ENCODE measurements at places on chromosomes 11 and 22.

DNA sequence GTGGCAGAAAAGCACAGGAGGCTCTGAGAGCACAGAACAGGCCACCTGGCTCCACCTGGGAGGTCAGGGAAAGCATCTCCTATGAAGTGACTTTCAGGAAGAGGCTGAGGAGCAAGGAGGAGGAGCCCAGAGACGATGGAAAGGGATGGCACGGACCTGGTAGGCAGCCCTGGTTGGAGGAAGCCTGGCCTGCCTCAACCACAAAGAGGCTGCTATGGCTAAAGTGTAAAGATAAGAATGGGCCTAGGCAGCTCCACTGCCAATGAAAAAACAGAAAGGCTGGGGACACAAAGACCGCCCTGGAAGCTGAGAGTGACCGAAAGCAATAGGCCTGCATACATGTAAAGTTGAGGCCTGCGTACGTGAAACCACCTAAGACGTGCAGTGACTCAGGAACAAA lies 31.2 kb upstream of the ETS1 start:
- DNase-seq, result no peak

- no peak for DNase-seq
Observed at GRCh38 chr11:108632041-108632704, 32.7 kb upstream of the DDX10 start.

DNA sequence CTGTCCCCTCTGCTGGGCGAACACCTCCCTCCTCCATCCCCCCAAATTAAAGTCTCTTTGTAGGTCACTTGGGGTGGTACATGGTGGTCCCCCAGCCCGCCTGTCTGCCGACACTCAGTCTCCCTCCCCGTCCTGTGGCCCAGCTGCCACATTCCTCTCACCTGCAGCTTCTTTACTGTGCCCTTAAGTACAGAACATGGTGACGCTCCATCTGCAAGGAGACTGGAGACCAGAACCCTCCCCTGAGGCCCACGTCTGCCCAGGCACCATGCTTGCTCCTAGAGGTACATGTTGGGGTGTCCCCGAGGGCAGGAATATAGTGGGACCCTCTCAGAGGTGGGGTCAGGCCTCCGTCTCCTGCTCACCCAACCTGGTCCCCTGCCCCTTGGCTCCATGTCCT lies 5.6 kb upstream of the EHD1 start:
- DNase-seq, result no peak

DNA sequence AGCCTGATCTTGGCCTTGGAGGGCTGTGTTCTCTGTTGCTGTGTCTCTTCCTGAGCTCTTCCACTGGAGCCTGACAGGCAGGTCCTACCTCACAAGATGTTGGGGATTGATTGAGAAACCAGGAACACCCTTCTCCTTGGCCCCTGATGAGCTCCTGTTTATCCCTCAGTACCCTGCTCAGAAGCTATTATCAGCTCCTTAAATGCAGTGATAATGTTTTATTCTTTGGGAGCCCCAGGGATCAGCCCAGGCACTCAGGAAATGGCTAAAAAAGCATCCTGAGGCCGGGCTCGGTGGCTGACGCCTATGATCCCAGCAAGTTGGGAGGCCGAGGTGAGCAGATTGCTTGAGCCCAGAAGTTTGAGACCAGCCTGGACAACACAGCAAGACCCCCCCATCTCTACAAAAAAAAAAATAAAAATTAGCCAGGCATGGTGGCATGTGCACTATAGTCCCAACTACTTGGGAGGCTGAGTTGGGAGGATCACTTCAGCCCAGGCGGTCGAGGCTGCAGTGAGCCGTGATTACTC lies 4.9 kb upstream of the PHLDA2 start:
- DNase-seq, result no peak

DNA sequence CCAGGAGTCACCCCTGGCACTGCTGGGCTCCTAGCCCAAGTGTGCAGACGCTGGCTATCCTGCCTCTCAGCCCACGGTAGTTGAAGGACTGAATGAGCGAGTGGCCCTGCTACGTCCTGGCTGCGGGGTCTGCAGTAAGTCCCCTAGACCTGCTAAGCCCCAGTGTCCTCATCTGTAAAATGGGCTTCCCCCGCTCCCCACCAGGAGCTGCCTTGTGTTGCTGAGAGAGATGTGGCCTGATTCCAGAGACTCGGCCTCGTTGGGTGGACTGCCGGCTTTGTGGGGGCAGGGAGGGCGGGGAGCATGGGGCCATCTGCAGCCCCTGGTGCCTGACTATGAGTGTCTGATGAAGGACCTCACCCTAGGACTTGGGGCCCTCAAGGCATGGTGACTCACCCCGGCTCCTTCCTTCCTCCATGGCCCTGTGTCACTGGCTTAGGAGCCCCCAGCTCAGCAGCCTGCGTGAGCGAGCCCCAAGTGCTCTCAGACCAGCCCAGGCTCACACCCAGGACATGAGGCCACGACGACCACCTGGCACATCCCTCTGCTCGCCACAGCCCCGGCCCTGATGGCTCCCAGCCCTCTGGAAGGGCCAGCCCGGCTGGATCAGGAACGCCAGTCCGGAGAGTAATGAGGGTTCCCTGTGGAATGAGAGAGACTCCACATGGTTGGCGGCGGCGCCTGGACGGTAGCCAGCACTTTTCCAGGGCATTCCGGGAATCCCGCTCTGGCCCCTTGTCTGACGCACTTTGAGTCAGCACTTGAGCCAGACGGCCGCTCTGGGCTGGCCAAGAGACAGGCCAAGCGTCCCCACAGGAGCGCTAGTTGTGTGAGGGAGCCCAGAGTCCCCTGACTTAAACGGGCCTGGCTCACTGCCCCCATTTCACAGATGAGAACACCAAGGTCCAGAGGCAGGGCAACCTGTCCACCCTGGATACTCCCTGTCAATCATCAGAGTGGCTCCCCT lies 50.5 kb upstream of the SHISAL1 start:
- DNase-seq, result no peak

GRCh38 chr11:114440121-114440860 lies 1.0 kb downstream of the REXO2 start:
- no peak for DNase-seq

- peak; percentile 18 for DNase-seq
Observed at GRCh38 chr22:45887202-45888131, 89.5 kb downstream of the WNT7B start.

- DNase-seq, result no peak
Observed at GRCh38 chr11:35058669-35059434, 80.1 kb upstream of the CD44 start.

- DNase-seq, result peak; percentile 14
Observed at GRCh38 chr22:27327981-27328721, 473.4 kb downstream of the MN1 start.

- no peak for DNase-seq
Observed at GRCh38 chr11:99505316-99505715, 484.6 kb downstream of the CNTN5 start.

Data from H9 (cell line).